ENCODE measurements at places on chromosomes 12 and 14.

GRCh38 chr12:53985994-53986685, 1.2 kb downstream of the HOXC10 start:
- no peak for DNase-seq

GRCh38 chr12:75455839-75456238, 24.7 kb upstream of the GLIPR1 start:
- DNase-seq: no peak

DNA sequence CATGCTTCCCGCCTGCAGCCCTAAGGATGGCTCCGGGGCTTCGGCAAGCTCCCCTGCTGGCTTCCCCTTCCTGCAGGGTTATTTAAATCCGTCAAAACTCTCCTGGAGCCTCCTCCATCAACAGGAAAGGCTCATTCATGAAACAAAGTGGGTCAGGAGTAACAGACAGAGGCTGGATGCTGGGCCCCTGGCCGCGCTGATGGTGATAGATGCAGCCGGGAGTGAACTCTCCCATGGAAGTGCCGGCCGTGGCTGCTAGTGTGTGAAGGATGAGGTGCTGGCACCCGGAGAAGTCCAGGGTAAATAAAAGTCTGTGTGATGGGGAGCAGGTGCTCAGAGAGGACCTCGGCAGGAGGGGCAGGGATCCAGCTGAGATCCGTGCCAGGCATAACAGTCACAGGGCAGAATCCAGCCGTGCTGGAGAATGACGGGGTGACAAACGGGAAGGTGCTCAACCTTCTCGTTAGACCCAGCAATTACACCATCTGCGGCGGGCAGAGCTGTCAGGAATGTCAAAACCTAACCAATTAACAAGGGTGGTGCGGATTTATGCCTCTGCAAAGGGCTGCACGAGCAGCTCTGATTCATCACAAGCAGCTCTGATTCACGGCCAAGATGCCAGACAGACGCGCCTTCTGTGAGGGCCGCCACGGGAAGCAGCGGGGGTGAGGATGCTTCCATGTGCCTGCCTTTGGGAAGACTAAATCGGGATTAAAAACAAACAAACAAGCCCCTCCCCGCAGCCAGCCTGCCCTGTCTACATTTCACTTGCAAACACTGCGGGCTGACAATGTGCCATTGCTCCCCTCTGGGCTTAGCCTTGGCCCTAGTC, 55.6 kb downstream of the SYNE3 start:
- DNase-seq: no peak

GRCh38 chr12:28800129-28800528, 348.9 kb upstream of the FAR2 start:
- DNase-seq: no peak

DNA sequence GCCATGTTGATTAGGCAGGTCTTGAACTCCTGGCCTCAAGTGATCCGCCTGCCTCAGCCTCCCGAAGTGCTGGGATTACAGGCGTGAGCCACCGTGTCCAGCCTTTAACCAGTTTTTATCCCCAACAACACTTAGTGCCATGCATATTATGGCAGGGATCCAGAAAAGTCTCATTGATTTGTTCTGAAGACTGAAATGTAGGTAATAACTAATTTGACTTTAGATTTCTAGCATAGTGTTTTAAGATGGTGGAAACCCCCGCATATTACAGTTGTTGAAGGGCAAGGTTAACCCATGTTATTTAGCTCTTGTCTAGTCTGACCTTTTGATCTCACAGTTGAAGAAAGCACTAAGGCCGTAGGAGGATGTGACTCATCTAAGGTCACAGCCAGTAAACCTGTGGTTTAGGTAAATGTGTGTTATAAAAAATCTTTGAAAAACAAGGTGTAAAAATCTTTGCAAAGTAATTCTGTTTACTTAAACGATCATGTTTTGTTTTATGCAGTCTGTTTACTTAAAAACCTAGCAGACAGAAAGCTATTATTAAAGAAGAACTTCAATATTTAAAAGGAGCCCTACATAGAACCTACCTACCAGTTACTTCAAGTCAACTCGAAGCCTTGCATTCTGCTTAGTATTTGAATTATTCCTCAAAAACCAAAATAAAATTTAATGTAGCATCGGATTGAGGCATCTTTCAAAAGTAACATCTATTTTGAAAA, 24.8 kb downstream of the BICDL1 start:
- no peak for DNase-seq

GRCh38 chr12:105279460-105280056, 43.6 kb upstream of the APPL2 start:
- no peak for DNase-seq

- DNase-seq: no peak
Observed at GRCh38 chr12:51925346-51926063, 18.2 kb downstream of the ACVRL1 start.

DNA sequence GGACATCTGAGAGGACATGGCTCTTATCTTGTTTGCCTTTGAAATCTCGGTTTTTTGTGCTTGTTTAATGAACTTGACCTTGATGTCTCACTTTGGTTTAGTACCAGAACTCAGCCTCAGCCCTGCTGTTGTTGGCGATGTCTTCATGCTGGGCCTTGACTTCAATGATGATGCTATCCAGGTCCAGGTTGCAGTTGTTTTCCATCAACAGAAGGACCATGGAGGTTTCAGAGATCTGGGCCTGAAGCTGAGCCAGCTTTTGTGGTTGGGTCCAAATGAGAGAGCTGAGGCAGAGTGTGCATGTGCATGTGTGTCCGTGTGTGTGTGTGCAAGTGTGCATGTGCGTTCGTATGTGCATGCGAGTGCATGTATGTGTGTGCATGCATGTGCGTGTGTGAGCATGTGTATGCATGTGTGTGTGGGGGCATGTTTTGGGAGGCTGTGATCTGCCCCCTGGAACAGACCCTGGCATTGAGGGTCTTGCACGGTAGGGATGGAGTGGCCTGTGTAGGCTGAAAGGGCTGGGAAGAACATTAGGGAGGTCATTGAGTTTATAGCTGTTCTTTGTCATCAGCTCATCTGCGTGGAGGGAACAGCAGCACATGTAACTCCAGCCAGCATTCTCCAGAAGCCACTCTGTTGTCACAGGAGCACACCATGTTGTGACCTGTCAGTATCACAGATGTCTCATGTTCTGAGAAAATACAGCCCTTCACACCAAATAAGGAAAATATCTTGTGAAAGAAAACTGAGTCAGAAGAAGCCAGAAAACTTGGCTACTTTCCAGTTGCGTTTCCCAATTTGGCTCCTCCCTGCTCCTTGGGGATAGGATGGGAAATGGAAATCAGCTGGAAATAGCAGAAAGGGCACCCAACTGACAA, 10.0 kb upstream of the KRT82 start:
- DNase-seq: no peak

- DNase-seq: no peak
Observed at GRCh38 chr14:75315144-75315543, 36.5 kb downstream of the FOS start.

DNA sequence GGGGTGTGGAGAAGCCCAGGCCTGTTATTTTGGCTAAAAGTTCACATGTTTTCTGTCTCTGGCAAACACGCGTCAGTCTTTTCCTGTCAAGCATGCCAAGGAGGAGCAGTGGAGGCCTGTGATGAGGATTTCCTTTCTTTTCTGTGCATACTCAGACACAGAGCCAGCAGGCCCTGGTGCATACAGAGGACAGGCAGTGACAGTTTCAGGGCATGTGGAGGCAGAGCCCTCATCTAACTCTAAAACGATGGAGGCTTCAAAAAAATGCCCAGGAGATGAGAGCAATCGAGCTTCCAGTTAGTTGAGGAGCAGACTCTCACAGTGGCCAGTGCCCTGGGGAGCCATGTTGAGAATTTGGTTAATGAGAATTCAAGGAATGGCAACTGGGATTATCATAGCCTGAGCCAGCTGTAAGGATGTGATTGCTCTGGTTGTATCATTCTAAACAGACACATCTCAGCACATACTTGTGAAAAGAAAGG, 66.5 kb downstream of the TRAFD1 start:
- DNase-seq: no peak

DNA sequence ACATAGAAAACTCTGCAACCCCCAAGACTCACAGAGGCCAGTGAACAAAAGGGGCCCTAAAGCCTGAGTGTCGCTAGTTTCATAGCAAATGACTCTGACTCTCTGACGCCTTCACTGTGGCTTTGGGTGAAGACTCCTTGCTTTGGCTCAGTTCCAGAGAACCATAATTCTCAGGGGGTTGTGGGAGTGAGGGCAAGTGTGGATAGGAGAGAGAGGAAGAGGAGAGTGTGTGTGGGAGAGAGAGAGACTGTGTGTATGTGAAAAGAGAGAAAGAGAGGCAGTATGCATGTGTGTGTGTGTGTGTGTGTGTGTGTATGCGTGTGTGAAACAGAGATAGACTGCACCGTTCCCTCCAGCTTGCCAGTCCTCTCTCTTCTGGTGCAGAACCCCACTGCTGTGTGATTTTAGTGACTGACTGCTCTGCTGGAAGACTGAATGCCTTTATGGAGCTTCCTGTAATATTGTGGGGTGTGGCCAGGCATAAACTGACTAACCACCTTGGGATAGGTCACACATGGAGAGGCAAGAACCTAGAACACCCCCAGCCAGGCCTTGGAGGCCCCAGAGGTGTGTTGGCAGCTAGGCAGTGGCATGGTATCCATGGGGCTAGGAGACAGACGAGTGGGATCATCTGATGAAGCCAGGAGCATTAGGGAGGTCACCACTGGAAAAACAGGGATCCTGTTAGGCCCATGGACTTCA, 45.9 kb upstream of the STXBP6 start:
- DNase-seq: no peak

DNA sequence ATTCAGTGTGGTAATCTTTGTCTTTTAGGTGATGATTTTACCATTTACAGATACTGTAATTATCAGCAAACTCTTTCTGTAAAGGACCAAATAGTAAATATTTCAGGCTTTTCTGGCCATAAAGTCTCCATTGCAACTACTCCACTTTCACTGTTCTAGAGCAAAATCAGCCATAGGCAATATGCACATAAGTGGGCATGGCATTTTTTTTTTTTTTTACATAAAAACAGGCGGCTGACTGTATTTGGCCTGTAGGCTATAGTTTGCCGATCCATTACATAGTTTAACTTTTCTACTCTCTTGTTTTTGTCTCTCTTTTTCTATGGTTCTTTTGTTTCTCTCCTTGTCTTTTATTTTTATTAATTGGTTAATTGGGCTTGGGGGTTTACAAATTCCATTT, 39.4 kb downstream of the RPH3A start:
- DNase-seq: no peak

- no peak for DNase-seq
Observed at GRCh38 chr12:64779354-64779974, 20.3 kb upstream of the GNS start.

- DNase-seq: no peak
Observed at GRCh38 chr12:112868459-112869041, 38.2 kb upstream of the OAS1 start.

DNA sequence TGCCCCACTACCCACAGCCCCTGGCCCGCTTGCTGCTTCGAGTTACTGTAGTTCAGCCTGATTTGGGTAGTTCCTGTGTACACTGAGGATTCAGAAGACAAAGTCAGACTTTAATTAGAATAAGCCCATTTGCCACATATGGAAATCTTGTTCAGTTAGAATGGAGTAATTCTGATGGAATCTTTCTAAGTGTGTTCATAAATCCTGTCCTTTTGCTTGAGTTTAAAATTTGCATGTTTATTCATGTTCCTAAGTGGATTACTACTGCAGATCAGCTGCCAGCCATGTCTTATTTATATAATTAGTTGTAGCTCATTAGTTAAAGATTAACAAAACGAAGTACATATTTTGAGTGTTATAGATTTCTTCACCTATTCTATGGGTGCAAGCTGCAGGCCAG, 504.5 kb downstream of the PCNX1 start:
- no peak for DNase-seq

DNA sequence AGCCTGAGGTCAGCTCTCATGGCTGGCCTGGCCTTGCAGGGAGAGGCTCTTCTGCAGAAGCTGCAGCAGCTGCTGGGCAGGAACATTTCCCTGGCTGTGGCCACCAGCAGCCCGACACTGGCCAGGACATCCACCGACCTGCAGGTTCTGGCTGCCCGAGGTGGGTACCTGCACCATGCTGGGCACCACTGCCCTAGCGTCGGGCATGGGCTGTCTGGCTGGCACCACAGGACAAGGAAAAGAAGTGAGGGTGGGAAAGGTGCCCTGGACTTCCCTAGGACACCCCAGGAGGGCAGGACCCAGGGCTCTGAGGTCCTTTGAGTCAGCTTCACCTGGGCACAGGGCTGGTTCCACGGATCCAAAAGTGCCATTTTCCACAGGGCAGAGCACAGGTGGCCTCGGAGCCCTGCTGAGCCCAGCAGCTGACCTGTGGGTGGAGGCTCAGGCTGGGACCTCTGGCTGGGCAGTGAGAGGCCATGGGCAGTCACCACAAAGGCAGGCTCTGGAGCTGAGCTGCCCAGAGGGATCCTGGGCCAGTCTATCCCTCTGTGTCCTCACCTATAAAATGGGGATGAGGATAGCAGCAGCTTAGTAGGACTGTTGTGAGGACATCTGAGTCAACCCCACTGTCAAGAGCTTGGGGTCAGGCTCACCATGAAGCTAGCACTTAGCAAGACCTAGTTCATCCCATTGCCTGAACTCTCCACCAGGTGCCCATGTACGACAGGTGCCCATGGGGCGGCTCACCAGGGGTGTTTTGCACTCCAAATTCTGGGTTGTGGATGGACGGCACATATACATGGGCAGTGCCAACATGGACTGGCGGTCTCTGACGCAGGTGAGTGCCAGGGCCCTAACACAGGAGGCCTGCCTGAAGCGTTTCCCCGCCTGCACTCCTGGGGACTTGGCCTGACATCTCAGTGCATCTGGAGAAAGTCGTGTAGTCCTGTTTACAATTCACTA, 4.9 kb downstream of the PLD4 start:
- DNase-seq: no peak

- peak; percentile 51 for DNase-seq
Observed at GRCh38 chr12:108689314-108690190, 41.8 kb downstream of the CORO1C start.

GRCh38 chr14:58258156-58258555, 13.5 kb downstream of the PSMA3 start:
- no peak for DNase-seq

- no peak for DNase-seq
Observed at GRCh38 chr14:64465831-64466554, 694 bp downstream of the AKAP5 start.

DNA sequence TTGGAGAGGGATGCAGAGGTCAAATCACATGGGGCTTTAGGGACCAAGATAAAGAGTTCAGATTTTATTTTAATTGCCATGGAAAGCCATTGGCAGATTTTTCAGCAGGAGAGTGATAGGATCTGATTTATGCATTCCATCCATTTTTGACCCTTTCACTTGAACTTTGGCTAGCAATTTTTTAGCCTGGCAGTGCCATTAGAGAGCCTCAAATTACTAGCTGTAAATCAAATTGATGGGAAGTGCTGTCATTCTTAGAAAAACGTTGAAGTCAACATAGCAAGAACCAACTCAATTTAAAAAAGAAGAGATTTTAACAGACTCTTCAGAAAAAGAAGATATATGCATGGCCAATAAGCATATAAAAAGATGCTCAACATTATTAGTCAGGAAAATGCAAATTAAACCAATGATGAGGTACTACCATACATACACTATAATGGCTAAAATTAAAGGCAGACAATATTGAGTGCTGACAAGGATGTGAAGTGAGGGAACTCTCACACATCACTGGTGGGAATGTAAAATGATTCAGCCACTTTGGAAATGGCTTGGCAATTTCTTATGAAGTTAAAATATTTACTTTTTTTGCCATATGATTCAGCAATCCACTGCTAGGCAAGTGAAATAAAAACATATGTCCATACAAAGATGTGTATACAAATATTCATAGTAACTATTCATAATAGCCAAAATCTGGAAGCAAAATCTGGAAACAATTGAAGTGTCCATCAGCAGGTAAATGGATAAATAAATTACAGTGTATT, 89.7 kb downstream of the PTCSC3 start:
- DNase-seq: no peak

GRCh38 chr12:102659200-102659911, 179.0 kb upstream of the IGF1 start:
- DNase-seq: no peak

GRCh38 chr12:70094467-70094866, 148.8 kb upstream of the CNOT2 start:
- DNase-seq: no peak

Measured in KG1 (cell line).